ENCODE measurements at places on chromosomes 5 and 9. TPM values are rescaled to one million over a fixed set of nuclear protein-coding genes. Genes with fewer than 3 reads are reported as not detected.

The OBP2B gene
- total RNA-seq, result not detected

The PCDHB7 gene
- total RNA-seq, result 0.16 TPM

The ENG gene
- total RNA-seq, result 620 TPM

The FNIP1 gene
- 21.7 TPM for total RNA-seq

The CSF2 gene
- 2.3 TPM for total RNA-seq

The MEIKIN gene
- total RNA-seq, result not detected

The PLGRKT gene
- total RNA-seq, result 19.8 TPM

The GPR21 gene
- total RNA-seq, result not detected

The SPZ1 gene
- not detected for total RNA-seq

The OTP gene
- not detected for total RNA-seq

The ARID3C gene
- 0.72 TPM for total RNA-seq

The EGFL7 gene
- 189 TPM for total RNA-seq

The PCDHA1 gene
- not detected for total RNA-seq

The ZNF169 gene
- 1.9 TPM for total RNA-seq

The FOXD4L4 gene
- total RNA-seq, result 0.97 TPM

The PAPPA gene
- 78.9 TPM for total RNA-seq

The PMPCA gene
- total RNA-seq, result 38.5 TPM

The LCNL1 gene
- total RNA-seq, result not detected

The GMCL2 gene
- total RNA-seq, result not detected

The KIF20A gene
- total RNA-seq, result 14.6 TPM

The DAB2IP gene
- total RNA-seq, result 7.6 TPM

The AGXT2 gene
- not detected for total RNA-seq

The GCNT4 gene
- 3.4 TPM for total RNA-seq

The SLC6A3 gene
- not detected for total RNA-seq

The NPDC1 gene
- 51.2 TPM for total RNA-seq

The PCDHA8 gene
- not detected for total RNA-seq

The LCN1 gene
- total RNA-seq, result not detected

The PCDHGA9 gene
- 1.4 TPM for total RNA-seq

The PDE8B gene
- 0.65 TPM for total RNA-seq

The CCL27 gene
- total RNA-seq, result not detected

The NR5A1 gene
- not detected for total RNA-seq
